ENCODE measurements at places on chromosomes 6 and 20. TPM values are rescaled to one million over a fixed set of nuclear protein-coding genes. Genes with fewer than 3 reads are reported as not detected.

Gene VWA7
- total RNA-seq, result 0.77 TPM

Gene ELOVL2
- 0.10 TPM for total RNA-seq

Gene SNHG17
- total RNA-seq, result 63.9 TPM

Gene EDN1
- 7.5 TPM for total RNA-seq

Gene NTSR1
- total RNA-seq, result not detected

Gene ABCC10
- total RNA-seq, result 22.0 TPM

Gene KCNG1
- total RNA-seq, result 0.19 TPM

Gene RPP21
- total RNA-seq, result 22.8 TPM

Gene PPP1R14C
- total RNA-seq, result 0.26 TPM

Gene RBPJL
- not detected for total RNA-seq

Gene B3GAT2
- total RNA-seq, result not detected

Gene TM9SF4
- 40.6 TPM for total RNA-seq

Gene TP53TG5
- not detected for total RNA-seq

Gene C20orf144
- not detected for total RNA-seq

Gene SLC35D3
- not detected for total RNA-seq

Gene RTEL1
- 31.7 TPM for total RNA-seq

Gene TP53RK
- 9.9 TPM for total RNA-seq

Gene SYNE1
- 84.2 TPM for total RNA-seq

Gene FANCE
- 1.9 TPM for total RNA-seq

Gene C6orf58
- total RNA-seq, result not detected

Gene TAGAP
- total RNA-seq, result 5.7 TPM

Gene SYNDIG1
- total RNA-seq, result 0.77 TPM

Gene GPR63
- 0.32 TPM for total RNA-seq

Gene ZKSCAN4
- 2.7 TPM for total RNA-seq

Gene SPATS1
- not detected for total RNA-seq

Gene AIG1
- total RNA-seq, result 46.4 TPM

Gene TRIM15
- not detected for total RNA-seq

Gene ATRN
- total RNA-seq, result 32.5 TPM

Gene RNF144B
- total RNA-seq, result 41.6 TPM

Gene ABHD16B
- total RNA-seq, result not detected

Gene PM20D2
- total RNA-seq, result 3.9 TPM

Gene SLC12A5
- 1.7 TPM for total RNA-seq

Gene SRMS
- not detected for total RNA-seq

Gene PRDM1
- total RNA-seq, result 10.6 TPM

Gene MAS1
- not detected for total RNA-seq

Gene MYO6
- total RNA-seq, result 19.9 TPM

Gene DSP
- 4.0 TPM for total RNA-seq

Gene TFB1M
- total RNA-seq, result 12.5 TPM

Measured in mesenteric fat pad (tissue), 1 donor.